ENCODE measurements at places on chromosomes 2 and 18.

DNA sequence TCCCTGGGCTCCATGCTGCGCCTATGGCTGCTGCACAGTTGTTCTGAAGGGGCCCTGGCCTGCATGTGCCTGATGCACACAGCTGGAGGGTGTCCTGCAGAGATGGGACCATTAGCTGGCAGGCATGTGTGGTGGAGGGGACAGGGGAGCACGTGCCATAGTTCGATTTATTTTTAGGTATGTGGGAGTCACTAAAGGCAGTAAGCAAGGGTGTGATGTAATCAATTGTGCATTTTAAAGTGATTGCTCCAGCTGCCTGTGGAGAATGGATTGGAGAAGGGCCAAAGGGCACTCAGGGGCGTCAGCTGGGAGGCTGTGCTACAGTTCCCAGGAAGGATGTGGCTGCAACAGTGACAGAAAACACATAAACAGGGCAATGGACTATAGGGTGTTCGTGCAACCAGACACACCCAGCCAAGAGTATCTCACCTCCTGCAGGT is 205.1 kb downstream of the ARL4C start:
- peak; percentile 79 for DNase-seq

DNA sequence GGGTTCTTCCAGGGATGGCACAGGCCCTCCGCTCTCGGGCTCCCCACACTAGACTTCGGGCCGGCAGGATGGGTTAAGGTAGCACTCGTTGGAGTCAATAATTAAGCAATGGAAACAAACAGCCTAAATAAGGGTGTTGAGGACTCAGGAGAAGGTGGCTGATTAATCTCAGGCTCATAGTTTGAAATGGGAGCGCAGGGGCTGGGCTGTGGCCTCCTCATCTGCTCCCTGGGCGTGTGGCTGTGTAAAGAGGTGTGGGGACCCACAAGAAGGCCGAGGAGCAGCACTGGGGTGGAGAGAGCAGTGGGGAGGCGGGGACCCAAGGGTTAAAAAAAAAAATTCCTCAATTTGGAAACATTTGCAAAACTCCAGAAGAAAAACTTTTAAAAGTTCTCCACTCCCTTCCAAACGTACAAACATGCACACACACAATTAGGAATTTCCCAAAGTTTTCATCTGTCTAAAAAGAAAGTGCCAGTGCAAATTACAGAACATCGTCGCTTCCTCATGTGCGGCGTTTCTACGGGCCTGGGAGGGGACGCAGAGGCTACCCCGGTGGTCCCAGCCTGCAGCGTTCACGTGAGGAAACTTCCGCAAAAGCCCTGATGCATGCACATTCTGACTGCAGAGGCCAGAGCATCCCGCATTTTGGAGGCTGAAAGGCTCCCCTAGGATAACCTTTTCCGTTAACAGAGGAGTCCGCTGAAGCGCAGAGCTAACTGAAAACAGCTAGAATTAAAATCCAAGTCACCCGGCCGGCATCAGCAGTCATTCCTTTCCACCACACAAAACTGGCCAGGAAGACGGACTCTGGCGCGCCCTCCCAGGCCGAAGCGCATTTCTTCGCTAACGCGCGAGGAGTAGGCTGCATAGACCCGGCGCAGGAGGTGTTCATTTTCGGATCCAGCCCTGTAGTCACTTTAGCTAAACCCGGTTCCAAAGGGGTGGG is 1.0 kb upstream of the TUBB6 start:
- no peak for DNase-seq

GRCh38 chr2:27159271-27159670 is 10.5 kb downstream of the TCF23 start:
- no peak for DNase-seq

DNA sequence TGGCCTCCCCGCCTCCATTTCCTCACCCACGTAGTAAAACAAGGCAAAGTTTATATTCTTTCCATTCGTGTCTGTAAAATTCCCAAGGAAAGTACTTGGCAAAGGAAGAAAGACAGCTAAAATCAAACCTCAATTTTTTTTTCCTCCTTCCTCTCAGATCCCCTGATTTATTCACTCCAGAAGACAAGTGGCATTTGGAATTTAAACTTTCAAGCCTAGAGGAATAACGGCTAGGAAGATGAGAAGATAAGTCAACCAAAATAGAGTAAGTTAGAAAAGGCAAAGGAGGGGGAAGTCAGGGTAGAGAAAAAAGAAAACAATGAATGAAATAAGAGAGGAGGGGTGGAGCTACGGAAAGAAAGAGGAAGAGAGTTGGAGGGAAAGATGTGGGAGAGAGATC is 198.9 kb upstream of the PIK3C3 start:
- no peak for DNase-seq
